ENCODE measurements at places on chromosomes 5 and 9. TPM values are rescaled to one million over a fixed set of nuclear protein-coding genes. Genes with fewer than 3 reads are reported as not detected.

TICAM2 gene
- total RNA-seq, result 3.3 TPM

GRCh38 chr5:56169949-56170348 is 63.2 kb downstream of the ANKRD55 start:
- H3K4me1 ChIP-seq, result peaks cover 5% of the 10 kb centered on the region
- no peaks in the 10 kb centered on the region for H3K27me3 ChIP-seq
- H3K27ac ChIP-seq, result peak overlapping the region; percentile 68
- no peaks in the 10 kb centered on the region for H3K36me3 ChIP-seq
- no peak for DNase-seq

GRCh38 chr5:37873988-37874387 is 34.1 kb upstream of the GDNF start:
- no peak overlapping the region for H3K4me3 ChIP-seq
- DNase-seq, result no peak
- H3K27ac ChIP-seq, result no peak overlapping the region
- H3K27me3 ChIP-seq, result no peaks in the 10 kb centered on the region
- H3K4me1 ChIP-seq, result no peaks in the 10 kb centered on the region
- H3K36me3 ChIP-seq, result no peaks in the 10 kb centered on the region

DNA sequence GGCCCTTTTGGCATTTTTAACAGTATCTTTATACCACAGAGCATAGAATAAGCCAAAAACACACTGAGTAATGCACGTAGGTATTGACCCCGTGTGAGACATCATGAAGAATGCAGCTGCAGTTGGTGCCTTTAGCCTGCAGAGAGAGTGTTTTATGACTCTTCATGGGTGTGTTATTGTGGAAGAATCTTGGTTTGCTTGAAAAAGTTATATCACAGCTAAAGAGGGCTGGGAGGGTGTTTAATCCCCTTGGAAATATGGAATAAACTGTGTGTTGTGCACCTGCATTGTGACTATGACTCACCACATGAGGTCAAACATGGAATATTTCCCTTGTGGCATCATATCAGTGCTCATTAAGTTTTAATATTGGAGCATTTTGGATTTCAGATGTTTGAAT is 458.7 kb downstream of the CDH9 start:
- H3K4me3 ChIP-seq, result no peak overlapping the region
- H3K4me1 ChIP-seq, result no peaks in the 10 kb centered on the region
- no peak overlapping the region for H3K27ac ChIP-seq
- H3K27me3 ChIP-seq, result no peaks in the 10 kb centered on the region
- DNase-seq, result no peak
- no peaks in the 10 kb centered on the region for H3K36me3 ChIP-seq

MPDZ gene
- 39.5 TPM for total RNA-seq

FBXW11 gene
- total RNA-seq, result 45.4 TPM

- no peaks in the 10 kb centered on the region for H3K36me3 ChIP-seq
- no peaks in the 10 kb centered on the region for H3K27me3 ChIP-seq
- no peak for DNase-seq
- no peak overlapping the region for H3K4me3 ChIP-seq
- peaks cover 8% of the 10 kb centered on the region for H3K4me1 ChIP-seq
- no peak overlapping the region for H3K27ac ChIP-seq
Observed at GRCh38 chr5:71880536-71880935, 161.5 kb downstream of the CARTPT start.

AMBP gene
- total RNA-seq, result 0.58 TPM

SEMA4D gene
- 12.8 TPM for total RNA-seq

HAVCR1 gene
- 0.04 TPM for total RNA-seq

DNA sequence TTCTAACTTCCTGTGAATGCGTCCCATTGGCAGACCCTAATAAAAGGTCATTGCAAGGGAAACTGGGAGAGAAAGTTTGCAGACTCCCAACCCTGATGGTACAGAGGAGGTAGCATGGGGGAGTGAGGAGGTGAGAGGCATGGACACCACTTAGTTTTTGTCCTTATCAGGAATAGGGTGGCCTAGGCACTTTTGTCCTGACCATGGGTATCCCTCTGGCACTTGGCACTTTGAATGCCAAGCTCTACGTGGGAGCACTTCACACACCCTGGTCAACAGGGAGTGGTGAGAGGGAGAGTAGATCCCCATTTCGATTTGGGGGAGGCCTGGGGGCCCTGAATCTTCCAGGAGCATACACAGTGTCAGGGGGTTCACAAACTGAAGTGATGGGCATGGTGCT is 75.6 kb upstream of the SH3PXD2B start:
- H3K27me3 ChIP-seq, result no peaks in the 10 kb centered on the region
- H3K4me3 ChIP-seq, result no peak overlapping the region
- H3K36me3 ChIP-seq, result no peaks in the 10 kb centered on the region
- DNase-seq, result no peak
- no peak overlapping the region for H3K27ac ChIP-seq

MTRR gene
- total RNA-seq, result 20.3 TPM

GRCh38 chr9:98024702-98025101 is 31.8 kb upstream of the NANS start:
- DNase-seq, result no peak
- no peaks in the 10 kb centered on the region for H3K27me3 ChIP-seq
- peaks cover 13% of the 10 kb centered on the region for H3K36me3 ChIP-seq
- H3K4me3 ChIP-seq, result no peak overlapping the region
- no peaks in the 10 kb centered on the region for H3K4me1 ChIP-seq

GRCh38 chr9:121711281-121711680 is 59.8 kb downstream of the DAB2IP start:
- no peaks in the 10 kb centered on the region for H3K27me3 ChIP-seq
- no peak overlapping the region for H3K4me3 ChIP-seq
- peaks cover 50% of the 10 kb centered on the region for H3K4me1 ChIP-seq
- H3K36me3 ChIP-seq, result peaks cover 27% of the 10 kb centered on the region

- H3K36me3 ChIP-seq, result no peaks in the 10 kb centered on the region
- no peaks in the 10 kb centered on the region for H3K27me3 ChIP-seq
- DNase-seq, result no peak
- H3K4me1 ChIP-seq, result peaks cover 2% of the 10 kb centered on the region
- no peak overlapping the region for H3K4me3 ChIP-seq
- no peak overlapping the region for H3K27ac ChIP-seq
Observed at GRCh38 chr9:20403346-20403745, 219.0 kb downstream of the MLLT3 start.

DNA sequence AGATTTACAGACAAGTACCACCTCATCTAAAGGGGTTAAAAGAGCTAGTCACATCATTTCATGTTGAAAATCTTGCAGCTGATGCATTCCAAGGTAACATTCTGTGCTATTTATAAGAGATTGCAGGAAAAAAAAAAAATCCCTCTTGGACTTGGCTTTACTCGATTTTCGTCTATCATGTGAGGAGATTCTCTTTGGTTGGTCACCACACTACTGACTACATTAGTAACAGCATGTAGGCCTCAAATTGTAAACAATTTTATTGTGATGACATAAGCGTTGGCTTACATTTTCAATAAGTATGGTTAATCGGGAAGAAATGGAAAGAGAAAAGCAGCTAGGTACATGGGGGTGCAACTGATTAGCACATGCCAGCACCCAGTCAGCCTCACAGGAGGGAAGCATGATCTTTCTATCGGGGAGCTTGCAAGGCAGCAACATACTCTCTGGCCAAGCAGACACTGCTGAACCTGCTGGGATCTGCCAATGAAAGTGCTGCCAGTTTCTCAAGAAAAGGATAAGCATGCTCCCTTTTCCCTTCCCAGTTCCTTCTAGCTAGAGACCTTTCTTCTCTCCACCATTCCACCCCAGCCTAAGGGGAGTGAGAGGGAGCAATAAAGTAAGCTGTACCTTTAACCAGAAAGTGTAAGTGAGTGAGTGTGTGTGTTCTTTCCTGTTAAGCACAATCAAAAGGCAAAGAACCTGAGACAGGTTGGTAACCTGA is 7.5 kb downstream of the NREP start:
- H3K4me3 ChIP-seq, result no peak overlapping the region
- no peak for DNase-seq
- H3K27me3 ChIP-seq, result no peaks in the 10 kb centered on the region
- peaks cover 8% of the 10 kb centered on the region for H3K4me1 ChIP-seq

ZNF366 gene
- total RNA-seq, result 2.1 TPM

PRSS3 gene
- 0.09 TPM for total RNA-seq

MARCHF11 gene
- 0.04 TPM for total RNA-seq

LVRN gene
- 3.3 TPM for total RNA-seq

CD74 gene
- total RNA-seq, result 50.2 TPM

DNA sequence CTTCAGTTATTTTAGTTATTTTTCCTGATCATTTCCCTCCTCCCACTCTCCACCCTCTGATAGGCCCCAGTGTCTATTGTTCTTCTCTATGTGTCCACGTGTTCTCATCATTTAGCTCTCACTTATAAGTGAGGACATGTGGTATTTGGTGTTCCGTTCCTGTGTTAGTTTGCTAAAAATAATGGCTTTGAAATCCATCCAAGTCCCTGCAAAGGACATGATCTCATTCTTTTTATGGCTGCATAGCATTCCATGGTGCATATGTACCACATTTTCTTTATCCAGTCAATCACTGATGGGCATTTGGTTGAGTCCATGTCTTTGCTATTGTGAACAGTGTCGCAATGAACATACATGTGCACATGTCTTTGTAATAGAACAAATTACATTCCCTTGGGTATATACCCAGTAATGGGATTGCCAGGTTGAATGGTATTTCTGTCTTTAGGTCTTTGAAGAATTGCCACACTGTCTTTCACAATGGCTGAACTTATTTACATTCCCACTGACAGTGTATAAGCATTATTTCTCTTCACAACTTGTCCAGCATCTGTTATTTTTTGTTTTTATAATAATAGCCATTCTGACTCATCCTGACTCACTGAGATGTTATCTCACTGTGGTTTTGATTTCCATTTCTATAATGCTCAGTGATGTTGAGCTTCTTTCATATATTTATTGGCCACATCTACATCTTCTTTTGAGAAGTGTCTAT is 17.2 kb upstream of the DIRAS2 start:
- H3K27me3 ChIP-seq, result no peaks in the 10 kb centered on the region
- DNase-seq, result no peak
- no peak overlapping the region for H3K27ac ChIP-seq
- H3K4me3 ChIP-seq, result no peak overlapping the region
- H3K36me3 ChIP-seq, result no peaks in the 10 kb centered on the region

DNA sequence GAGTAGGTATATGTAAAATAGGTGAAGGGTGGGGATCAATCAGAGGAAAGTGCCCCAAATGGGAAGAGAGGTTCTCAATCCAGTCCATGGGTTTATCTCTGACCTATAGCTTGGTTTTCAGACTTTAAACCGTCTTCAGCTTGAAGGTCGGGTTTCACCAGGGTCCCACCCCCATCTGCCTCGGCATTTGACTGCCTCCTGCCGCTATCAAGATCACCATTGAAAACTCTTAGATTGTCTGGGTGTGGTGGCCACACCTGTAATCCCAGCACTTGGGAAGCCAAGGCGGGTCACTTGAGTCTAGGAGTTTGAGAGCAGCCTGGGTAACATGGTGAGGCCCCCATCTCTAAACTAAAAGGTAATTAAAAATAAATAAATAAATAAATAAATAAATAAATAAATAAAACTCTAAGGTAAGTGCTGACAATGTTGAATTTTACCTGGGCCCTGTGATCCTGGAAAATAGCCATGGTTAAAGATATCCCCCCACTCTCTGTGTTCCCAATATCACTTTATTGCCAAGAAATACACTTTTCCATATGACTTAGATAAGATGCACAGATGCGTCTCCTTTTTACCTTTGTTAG is 48.8 kb downstream of the TARS1 start:
- H3K27ac ChIP-seq, result no peak overlapping the region
- H3K27me3 ChIP-seq, result no peaks in the 10 kb centered on the region
- H3K4me1 ChIP-seq, result no peaks in the 10 kb centered on the region

GRCh38 chr9:105205787-105206495 is 38.5 kb upstream of the SLC44A1 start:
- H3K36me3 ChIP-seq, result no peaks in the 10 kb centered on the region
- DNase-seq, result peak; percentile 94
- no peaks in the 10 kb centered on the region for H3K27me3 ChIP-seq

DNA sequence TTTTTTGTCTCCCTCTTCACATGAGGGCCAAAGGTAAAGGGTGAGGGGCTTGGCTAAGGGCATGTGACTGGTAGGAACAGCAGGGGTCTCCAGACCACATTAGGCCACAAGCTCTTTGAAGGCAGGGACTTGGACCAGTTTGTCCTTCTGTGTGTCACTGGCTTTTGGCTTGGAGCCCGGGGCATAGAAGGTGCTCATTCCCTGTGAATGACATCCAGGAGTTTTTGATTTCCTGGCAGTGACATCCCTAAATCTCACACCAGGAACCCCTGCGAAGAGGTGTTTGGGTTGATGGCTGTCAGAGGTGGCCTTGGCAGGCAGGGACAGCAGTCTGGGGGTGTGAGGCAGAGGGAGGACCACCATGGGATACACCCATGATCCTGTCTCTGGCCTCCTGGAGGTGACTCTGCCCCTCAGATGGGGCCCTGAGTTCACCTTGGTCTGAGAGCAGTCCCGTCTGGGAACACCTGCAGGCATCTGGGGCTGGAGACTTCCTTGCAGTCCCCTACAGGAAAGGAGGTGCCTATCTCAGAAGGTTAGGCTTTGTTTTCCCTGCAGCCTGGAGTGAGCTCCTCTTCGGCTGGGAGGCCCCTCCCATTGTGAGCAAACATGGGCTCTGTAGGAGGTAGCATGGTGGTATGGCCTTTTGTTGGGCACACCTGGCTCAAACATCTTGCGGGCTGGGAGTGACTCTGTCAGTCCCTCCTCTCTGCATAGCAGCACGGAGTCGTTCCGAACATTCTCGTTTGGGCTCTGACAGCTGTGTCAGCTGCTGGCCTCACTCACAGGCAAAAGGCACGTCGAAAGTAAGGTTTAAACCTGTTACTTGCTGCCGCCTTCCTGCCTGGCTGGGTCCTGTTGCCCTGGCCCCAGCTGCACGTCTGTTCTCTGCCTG is 38.6 kb upstream of the PITX1 start:
- peaks cover 11% of the 10 kb centered on the region for H3K4me1 ChIP-seq
- no peaks in the 10 kb centered on the region for H3K36me3 ChIP-seq
- DNase-seq, result peak; percentile 50
- peaks cover 5% of the 10 kb centered on the region for H3K27me3 ChIP-seq
- H3K27ac ChIP-seq, result no peak overlapping the region

- DNase-seq, result no peak
- no peaks in the 10 kb centered on the region for H3K27me3 ChIP-seq
- H3K36me3 ChIP-seq, result no peaks in the 10 kb centered on the region
- H3K27ac ChIP-seq, result no peak overlapping the region
Observed at GRCh38 chr5:35138232-35138631, 90.5 kb upstream of the AGXT2 start.

DNA sequence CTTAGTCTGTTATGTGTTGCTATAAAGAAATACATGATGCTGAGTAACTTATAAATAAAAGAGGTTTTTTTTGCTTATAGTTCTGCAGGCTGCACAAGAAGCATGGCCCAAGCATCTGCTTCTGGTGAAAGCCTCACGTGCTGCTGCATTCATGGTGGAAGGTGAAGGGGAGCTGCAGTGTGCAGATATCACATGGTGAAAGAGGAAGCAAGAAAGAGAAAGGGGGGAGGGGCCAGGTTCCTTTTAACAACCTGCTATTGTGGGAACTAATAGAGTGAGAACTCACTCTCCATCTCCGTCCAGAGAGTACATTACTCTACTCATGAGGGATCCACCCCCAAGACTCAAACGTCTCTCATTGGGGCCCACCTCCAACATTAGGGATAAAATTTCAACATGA is 12.5 kb upstream of the PARP8 start:
- no peak overlapping the region for H3K4me3 ChIP-seq
- no peaks in the 10 kb centered on the region for H3K27me3 ChIP-seq
- H3K27ac ChIP-seq, result no peak overlapping the region
- no peaks in the 10 kb centered on the region for H3K36me3 ChIP-seq
- no peak for DNase-seq

GRCh38 chr5:109253262-109253661 is 156.5 kb downstream of the PJA2 start:
- no peak overlapping the region for H3K4me3 ChIP-seq
- no peaks in the 10 kb centered on the region for H3K4me1 ChIP-seq
- no peak overlapping the region for H3K27ac ChIP-seq
- no peak for DNase-seq
